ENCODE measurements at places on chromosomes 7 and 10.

DNA sequence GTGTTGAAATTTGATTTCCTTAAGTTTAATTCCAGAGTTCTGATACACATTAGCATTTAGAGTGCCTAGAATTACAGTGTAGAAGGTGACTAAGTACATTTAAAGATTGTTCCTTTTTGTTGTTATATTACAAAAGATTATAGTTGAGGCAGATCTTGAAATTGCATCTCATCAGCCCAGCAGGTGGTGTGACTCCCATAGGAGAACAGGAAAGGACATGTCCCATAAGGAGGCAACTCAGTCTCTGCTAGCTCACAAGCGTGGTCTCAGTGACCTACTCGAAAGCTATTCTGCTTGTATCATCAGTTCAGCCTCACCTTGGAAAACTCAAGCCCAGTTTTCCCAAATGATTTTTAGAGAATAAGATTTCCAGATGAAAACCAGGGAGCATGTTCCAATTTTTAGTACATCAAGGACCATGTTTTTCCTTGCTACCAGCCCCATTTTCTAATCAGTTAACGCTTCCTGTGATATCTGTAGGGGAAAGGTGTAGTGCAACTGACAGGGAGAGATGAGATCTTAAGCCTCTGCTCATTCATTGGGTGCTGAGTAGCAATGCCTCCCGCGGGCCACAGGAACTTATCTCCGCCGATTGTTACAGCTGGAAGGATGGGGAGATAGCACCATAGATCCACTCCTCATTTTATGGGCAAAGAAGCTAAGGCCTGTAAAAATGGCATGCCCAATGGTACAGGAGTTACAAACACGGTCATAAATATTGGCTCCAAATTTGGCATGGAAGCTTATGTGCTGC, 1.1 kb upstream of the GNAI1 start:
- DNase-seq: peak; percentile 16

DNA sequence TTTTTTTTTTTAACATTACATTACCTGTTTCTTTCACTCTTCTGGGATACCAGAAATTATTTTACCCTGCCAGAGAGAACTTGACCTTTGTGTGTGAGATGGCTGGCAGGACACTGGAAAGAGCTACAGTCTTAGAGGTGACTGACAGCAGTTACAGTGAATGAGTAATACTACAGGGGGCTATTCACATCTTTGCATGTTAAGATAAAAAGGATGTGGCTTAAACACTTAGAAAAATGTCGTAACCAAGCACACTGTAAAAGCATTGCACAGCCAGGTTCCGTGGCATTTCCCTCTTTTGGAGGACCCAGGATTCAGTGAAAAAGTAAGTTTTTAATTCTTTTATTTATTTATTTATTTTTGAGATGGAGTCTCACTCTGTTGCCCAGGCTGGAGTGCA, 18.8 kb upstream of the TBC1D12 start:
- no peak for DNase-seq

- no peak for DNase-seq
These were observed 307.8 kb upstream of the POM121L12 start for GRCh38 chr7:52727632-52728031.

GRCh38 chr7:151795168-151795811, 81.6 kb downstream of the PRKAG2 start:
- DNase-seq: no peak

DNA sequence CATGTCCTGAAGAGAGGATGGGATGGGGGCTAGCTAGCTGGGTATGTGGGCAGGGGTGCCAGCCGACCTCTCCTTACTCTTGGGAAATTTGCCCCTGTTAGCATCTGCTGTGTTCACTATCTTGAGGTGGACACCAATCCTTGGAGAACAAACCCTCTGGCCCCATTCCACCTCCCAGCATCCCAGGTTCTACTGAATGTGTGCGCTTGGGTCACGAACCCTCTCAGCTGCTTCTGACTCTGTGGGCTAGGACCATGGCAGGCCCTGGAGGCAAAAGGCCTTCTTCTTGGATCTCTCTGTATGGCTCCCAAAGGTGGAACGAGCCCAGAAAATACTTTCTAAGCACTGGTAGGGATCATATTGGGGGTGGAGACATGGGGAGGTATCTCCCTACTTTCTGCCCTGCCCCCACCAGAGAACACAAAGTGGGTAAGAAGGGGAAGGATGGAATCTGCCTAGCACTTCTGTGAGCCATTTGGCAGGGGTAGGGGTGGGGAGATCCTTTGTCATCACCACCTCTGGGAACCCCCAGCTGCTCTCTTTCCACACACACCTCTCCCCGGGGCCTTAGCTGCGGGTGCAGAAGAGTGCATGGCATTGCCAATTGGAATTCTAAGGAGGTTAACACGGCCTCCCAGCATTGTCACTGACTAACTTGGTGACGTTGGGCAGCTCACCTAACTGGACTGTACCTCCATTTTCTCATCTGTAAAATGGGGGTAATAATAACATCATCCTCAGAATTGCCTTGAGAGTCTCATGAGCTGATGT, 7.7 kb downstream of the UNC5B start:
- no peak for DNase-seq

DNA sequence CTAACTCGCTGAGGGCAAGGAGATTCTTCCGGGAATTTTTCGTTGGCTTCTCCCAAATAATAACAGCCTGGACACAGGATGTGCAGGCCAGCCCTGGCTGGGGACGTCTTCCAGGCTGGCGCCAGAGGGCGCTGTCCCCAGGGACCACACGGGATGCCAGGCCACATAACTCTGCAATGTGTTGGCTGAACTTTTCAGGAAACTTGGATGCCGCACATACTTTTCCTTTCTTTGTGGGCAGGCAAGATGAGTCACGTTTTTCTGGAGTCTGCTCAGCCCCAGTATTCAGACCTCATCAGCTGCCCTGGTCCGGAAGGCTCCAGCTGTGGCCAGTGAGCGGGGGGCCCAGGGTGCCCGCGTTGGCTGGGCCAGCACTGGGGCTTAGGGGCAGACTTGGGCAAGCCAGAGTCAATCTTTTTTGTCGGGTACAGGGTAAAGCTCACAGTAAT, 122.7 kb downstream of the PRKAG2 start:
- no peak for DNase-seq

GRCh38 chr7:51126813-51127617, 189.6 kb downstream of the COBL start:
- no peak for DNase-seq

GRCh38 chr7:115410434-115410820, 488.5 kb downstream of the MDFIC start:
- DNase-seq: no peak

GRCh38 chr10:97584060-97584797, at the start of gene HOGA1:
TSS of gene HOGA1 (plus strand) at chr10:97584389. CDS start at chr10:97584704, 315 bp downstream.
- peak; percentile 84 for DNase-seq

DNA sequence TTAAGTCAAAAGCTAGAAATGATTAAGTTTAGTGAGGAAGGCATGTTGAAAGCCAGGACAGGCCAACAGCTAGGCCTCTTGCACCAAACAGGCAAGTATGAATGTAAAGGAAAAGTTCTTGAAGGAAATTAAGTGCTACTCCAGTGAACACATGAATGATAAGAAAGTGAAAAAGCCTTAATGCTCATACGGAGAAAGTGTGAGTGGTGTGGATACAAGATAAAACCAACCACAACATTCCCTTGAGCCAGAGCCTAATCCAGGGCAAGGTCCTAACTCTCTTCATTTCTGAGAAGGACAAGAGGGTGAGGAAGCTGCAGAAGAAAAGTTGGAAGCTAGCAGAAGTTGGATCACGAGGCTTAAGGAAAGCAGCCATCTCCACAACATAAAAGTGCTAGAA, 53.0 kb downstream of the DNAJC1 start:
- DNase-seq: no peak

DNA sequence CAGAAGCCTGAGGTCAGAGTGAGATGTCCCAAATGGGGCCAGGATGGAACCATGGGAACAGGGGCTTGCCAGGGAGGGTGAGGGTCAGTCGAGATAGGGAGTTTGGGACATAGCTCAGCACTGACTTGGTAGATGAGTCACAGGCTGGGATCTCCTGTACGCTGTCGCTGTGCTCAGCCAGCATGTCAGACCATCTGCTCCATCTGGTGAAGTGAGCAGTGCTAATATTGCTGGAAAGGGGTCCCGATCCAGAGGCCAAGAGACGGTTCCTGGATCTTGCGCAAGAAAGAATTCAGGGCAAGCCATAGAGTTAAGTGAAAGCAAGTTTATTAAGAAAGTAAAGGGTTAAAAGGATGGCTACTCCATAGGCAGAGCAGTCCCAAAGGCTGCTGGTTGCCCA, 505.6 kb downstream of the GALNT17 start:
- DNase-seq: no peak

- no peak for DNase-seq
These were observed 91.6 kb downstream of the UNCX start for GRCh38 chr7:1324028-1324900.

- DNase-seq: no peak
These were observed 126.0 kb downstream of the KCNMA1 start for GRCh38 chr10:77511498-77512218.
